ENCODE measurements at places on chromosomes 2 and 18.

DNA sequence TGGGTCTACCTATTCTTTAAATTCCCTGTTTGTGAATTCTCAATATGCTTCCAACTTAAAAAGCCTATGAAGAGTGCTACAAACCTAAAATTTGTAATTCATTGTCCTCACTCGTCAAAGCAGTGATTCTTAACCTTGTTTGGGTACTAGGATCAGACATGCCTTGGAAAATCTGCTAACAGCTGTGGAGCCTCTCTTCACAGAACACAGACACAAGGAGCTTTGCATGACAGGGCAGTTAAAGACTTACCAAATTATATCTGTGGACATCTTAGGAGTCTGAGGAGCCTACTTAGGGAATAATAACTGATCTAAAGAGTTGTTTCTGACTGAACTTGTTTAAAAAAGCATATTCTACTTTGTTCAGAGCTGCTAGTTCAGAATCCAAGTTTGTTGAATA is 38.1 kb downstream of the TMEM87B start:
- no peak for DNase-seq

- no peak for DNase-seq
Measured at GRCh38 chr2:203347375-203347774, 19.2 kb downstream of the ABI2 start.

GRCh38 chr2:137801228-137801627 is 163.0 kb upstream of the HNMT start:
- no peak for DNase-seq

GRCh38 chr18:306608-307255 is 38.9 kb upstream of the THOC1 start:
- DNase-seq, result no peak
